ENCODE measurements at places on chromosomes 16 and 17. TPM values are rescaled to one million over a fixed set of nuclear protein-coding genes. Genes with fewer than 3 reads are reported as not detected.

The SPIRE2 gene
- total RNA-seq, result 0.47 TPM

The CACNG1 gene
- total RNA-seq, result 72.5 TPM

The TOX3 gene
- total RNA-seq, result not detected

The ADAP2 gene
- total RNA-seq, result 4.6 TPM

- no peak overlapping the region for H3K27ac ChIP-seq
- no peaks in the 10 kb centered on the region for H3K27me3 ChIP-seq
- no peak for DNase-seq
- H3K4me3 ChIP-seq, result no peak overlapping the region
- H3K36me3 ChIP-seq, result no peaks in the 10 kb centered on the region
- H3K4me1 ChIP-seq, result no peaks in the 10 kb centered on the region
These were observed 55.7 kb downstream of the IRX5 start for GRCh38 chr16:54986409-54986808.

DNA sequence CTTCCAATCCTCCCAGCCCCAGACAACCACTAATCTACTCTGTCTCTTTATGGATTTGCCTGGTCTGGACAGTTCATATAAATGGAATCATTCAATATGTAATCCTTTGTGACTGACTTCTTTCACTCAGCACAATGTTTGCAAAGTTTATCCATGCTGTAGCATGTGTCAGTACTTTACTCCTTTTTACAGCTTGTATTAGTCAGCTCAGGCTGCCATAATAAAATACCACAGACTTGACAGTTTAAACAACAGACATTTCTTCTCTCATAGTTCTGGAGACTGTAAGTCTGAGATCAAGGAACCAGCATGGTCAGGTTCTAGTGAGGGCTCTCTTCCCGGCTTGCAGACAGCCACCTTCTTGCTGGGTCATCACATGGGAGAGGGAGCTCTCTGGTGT lies 41.3 kb downstream of the GPRC5B start:
- DNase-seq, result no peak
- H3K27ac ChIP-seq, result peak overlapping the region; percentile 89
- H3K27me3 ChIP-seq, result no peaks in the 10 kb centered on the region
- peaks cover 43% of the 10 kb centered on the region for H3K4me1 ChIP-seq

GRCh38 chr17:31787857-31788570 lies 71.0 kb downstream of the COPRS start:
- H3K4me3 ChIP-seq, result no peak overlapping the region
- H3K27ac ChIP-seq, result no peak overlapping the region
- H3K4me1 ChIP-seq, result no peaks in the 10 kb centered on the region
- no peaks in the 10 kb centered on the region for H3K36me3 ChIP-seq

DNA sequence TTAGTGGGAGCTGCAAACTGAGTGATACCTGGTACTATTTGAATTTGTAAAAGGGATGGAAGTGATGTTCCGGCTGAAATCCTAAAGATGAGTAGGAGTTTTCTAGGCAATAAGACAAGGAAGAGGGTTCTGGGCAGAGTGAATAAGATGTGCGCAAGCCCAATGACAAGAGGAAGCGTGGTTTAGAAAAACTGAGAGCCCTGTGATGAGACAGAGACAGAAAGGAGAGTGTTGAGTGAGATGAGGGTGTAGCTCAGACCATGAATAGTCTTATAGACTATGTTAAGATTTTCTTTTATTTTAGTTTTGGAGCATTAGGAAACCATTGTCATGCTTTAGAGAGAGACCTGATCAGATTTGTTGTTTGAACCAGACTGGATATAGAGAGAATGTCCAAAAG lies 50.2 kb downstream of the COX10 start:
- H3K27ac ChIP-seq, result no peak overlapping the region
- no peaks in the 10 kb centered on the region for H3K27me3 ChIP-seq
- H3K4me1 ChIP-seq, result peaks cover 21% of the 10 kb centered on the region
- DNase-seq, result no peak

DNA sequence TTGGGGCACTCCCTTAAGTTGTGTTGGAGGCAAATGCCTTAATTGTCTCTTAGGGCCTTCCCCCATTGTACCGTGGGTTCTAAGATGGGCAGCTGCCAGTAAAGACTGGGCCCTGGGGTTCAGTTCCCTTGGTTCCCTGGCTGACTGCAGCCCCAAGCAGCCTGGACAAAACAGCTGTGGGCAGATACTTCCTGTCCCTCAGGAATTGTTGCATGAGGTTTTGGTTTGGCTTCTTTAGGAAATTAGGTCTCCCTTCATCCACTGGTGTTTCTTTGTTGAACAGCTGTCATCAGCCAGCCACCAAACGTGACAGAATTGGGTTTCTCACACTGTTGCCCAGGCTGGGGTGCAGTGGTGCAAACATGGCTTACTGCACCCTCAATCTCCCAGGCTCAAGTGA lies 42.0 kb upstream of the ETV4 start:
- no peak for DNase-seq
- peaks cover 8% of the 10 kb centered on the region for H3K4me1 ChIP-seq
- no peaks in the 10 kb centered on the region for H3K27me3 ChIP-seq

DNA sequence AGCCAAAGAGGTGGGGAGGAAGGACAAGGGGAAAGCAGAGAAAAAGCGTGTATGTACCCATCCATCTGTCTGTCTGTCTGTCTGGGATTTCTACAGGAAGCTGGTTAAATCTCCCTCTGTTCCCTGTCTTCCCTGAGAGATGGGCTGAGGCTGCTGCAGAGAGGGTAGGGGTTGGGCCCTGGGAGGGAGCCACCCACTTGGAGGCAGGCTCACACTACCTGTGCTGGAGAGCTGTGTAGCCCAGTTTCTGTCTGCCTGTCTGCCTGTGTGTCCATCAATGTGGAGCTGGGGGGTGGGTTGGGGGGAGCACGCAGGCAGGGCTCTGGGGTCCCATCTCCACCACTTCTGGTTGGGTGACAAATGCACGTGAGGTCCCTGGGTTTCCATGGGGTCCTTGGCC lies 18.6 kb upstream of the C17orf113 start:
- no peaks in the 10 kb centered on the region for H3K27me3 ChIP-seq
- peaks cover 11% of the 10 kb centered on the region for H3K4me1 ChIP-seq
- DNase-seq, result no peak
- H3K36me3 ChIP-seq, result no peaks in the 10 kb centered on the region
- no peak overlapping the region for H3K4me3 ChIP-seq
- H3K27ac ChIP-seq, result peak overlapping the region; percentile 80

- H3K4me1 ChIP-seq, result peaks cover 26% of the 10 kb centered on the region
- no peak overlapping the region for H3K27ac ChIP-seq
- peaks cover 3% of the 10 kb centered on the region for H3K27me3 ChIP-seq
- no peak for DNase-seq
- peak overlapping the region; percentile 75 for H3K4me3 ChIP-seq
- no peaks in the 10 kb centered on the region for H3K36me3 ChIP-seq
These were observed 2.8 kb upstream of the NTN3 start for GRCh38 chr16:2468233-2468724.

DNA sequence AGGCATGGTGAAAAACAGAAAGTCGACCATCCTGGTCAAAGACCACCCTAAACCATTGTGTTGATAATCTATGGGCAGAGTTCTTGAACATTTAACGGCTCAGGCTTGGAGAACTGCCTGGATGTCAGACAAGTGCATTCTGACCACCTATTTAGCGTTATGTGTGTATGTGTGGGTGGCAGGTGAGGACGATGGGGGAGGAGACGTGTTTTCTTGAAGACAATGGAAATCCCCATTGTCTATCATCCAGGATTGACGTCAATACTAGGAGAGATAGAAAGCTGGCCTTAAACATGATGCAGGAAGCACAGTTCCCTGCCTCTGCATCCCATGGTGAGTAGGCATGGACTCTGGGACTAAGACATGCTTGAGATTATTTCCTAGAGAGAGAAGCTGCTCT lies 157.4 kb upstream of the MAF start:
- H3K4me1 ChIP-seq, result no peaks in the 10 kb centered on the region
- H3K27me3 ChIP-seq, result no peaks in the 10 kb centered on the region
- H3K27ac ChIP-seq, result no peak overlapping the region
- no peaks in the 10 kb centered on the region for H3K36me3 ChIP-seq
- no peak overlapping the region for H3K4me3 ChIP-seq
- no peak for DNase-seq

DNA sequence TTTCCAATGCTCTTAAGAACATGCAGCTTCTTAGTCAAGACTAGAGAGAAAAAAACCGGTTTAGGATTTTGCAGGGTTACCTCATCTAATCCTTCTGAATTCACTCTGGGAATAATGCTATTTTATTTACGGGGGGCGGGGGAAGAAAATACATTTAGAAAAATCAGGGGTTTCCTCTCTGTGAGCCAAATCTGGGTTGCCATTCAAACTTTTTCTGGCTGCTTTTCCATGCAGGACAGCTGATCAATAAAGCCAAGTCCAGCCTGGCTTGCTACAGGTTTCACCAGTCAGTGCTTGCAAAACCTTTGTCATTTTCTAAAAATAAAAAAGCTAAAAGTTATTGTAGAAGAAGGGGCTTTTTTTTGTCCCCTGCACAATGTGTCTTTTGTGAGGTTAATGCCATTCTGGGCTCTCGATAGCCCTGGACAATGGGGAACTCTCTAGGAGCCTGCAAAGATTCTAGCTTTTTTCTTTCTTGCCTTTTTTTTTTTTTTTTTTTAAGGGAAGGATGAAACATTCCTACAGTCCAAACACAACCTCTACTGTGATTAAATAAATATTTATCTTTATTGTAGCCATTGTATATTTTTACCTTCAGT lies 13.1 kb upstream of the ZFHX3 start:
- peak overlapping the region; percentile 66 for H3K27ac ChIP-seq
- peak overlapping the region; percentile 88 for H3K4me3 ChIP-seq
- H3K27me3 ChIP-seq, result no peaks in the 10 kb centered on the region
- DNase-seq, result no peak
